ENCODE measurements at places on chromosomes 2 and 18. TPM values are rescaled to one million over a fixed set of nuclear protein-coding genes. Genes with fewer than 3 reads are reported as not detected.

- no peak for DNase-seq
- H3K27ac ChIP-seq = no peak overlapping the region
- no peaks in the 10 kb centered on the region for H3K27me3 ChIP-seq
- H3K4me3 ChIP-seq = no peak overlapping the region
- H3K4me1 ChIP-seq = no peaks in the 10 kb centered on the region
- no peaks in the 10 kb centered on the region for H3K36me3 ChIP-seq
These were observed 28.4 kb upstream of the KLHL14 start for GRCh38 chr18:32801228-32801627.

SIGLEC15 gene
- 0.92 TPM for total RNA-seq

LRP2 gene
- total RNA-seq = 0.26 TPM

DNA sequence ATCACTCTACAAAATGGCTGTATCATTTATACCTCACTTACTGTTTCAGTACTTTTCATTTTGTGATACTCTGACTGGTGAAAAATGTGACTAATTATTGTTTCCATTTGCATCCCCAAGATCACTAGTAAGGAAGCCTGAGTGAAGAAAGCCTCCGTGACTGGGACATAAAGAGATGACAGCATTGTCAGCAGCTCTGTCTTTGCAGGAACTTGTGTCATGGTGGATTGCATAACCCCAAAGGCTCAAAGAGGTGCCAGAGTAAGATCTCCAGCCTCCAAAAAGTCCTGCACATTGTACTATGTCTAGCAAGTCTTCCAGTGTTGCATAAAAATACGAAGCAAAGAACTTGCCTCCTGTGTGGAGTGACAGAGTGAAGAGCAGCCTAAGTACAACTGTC is 187.5 kb upstream of the CRIM1 start:
- no peak overlapping the region for H3K27ac ChIP-seq
- DNase-seq = no peak
- H3K4me1 ChIP-seq = no peaks in the 10 kb centered on the region
- no peak overlapping the region for H3K4me3 ChIP-seq
- H3K27me3 ChIP-seq = no peaks in the 10 kb centered on the region

DNA sequence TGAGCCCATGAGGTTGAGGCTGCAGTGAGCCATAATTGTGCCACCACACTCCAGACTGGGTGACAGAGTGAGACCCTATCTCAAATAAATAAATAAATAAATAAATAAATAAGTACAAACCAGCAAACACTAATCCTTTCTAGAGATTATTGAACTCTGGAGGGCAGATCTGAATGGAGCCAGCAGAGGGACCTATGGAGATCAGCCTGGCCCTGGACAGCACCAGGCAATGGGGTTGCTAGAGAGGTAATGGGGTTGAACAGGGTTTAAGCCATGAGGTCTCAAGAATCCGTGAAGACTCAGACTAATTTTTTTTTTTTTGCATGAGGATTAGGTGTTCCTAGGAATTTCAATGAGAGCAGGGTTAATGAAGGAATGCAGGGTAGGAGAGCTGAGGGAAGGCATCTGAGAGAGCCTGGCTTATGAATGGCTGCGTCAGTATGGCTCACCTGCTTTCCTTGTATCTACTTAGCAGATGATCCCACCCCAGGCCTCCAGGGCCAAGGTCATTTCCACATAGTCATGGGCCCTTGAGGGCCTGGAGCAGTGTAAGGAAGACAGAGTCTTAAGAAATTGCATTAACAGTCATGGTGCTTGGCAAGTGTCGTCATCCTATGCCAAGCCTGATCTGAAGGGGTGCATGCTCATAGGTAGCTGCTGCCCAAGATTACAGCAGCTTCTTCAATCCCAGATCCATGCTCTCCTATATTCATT is 34.6 kb upstream of the IL37 start:
- DNase-seq = no peak
- H3K36me3 ChIP-seq = no peaks in the 10 kb centered on the region
- no peak overlapping the region for H3K4me3 ChIP-seq
- no peak overlapping the region for H3K27ac ChIP-seq
- H3K27me3 ChIP-seq = no peaks in the 10 kb centered on the region

DNA sequence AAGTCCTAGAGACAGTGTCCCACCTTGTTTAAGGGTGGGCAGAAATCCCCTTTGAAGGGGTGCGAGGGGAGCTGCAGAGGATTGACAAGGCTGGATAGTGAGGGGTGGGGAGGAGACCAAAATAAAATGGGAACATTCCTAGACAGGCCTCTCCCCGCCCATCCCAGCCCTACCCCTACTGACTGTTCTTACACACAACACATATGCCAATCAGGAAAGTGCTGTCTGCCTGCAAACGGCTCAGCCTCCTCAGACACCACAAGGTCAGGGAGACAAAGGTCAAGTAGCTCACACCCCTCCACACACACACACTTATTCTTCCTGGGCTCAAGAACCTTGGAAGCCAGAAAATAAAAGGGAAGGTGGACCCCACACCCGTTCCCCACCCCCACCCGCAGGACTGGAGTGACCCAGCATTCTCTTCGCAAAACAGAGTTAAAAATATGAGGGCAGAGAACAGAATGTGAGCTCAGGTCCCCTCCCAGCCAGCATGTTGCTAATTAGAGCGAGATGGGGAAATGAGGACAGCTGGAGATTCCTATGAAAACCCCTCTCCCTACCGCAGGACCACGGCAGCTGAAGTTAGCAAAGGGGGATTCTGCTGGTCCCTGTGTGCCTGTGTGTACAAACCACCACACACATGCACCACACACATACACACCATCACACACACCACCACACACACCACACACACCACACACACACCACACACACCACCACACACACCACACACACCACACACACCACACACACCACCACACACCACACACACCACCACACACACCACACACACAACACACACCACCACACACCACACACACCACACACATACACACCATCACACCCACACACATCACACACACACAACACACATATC is 197.8 kb downstream of the TNS1 start:
- H3K27ac ChIP-seq = no peak overlapping the region
- peak; percentile 41 for DNase-seq
- H3K4me3 ChIP-seq = no peak overlapping the region
- H3K4me1 ChIP-seq = no peaks in the 10 kb centered on the region

MOGAT1 gene
- not detected for total RNA-seq

DNA sequence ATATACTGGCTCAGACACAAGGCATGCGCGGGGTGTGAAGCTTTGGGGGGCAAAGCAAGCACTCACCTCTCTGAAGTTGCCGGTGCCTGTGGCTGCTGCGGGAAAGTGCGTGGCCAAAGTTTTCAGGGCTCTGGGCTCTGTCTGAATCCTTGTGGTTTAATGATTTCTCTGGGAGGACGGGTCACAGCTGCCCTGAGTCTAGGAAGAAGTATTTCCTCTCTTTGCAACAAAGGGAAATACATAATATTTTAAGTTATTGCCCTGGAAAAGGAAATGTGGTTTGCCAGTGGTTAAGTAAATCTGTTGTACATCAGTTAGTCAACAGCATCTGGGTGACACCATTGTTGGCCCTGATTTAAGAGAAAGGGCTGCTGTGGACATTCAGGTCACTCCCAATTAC is 56.7 kb upstream of the ZDBF2 start:
- DNase-seq = no peak
- no peaks in the 10 kb centered on the region for H3K27me3 ChIP-seq
- no peaks in the 10 kb centered on the region for H3K36me3 ChIP-seq
- no peak overlapping the region for H3K27ac ChIP-seq

RTP5 gene
- not detected for total RNA-seq

DNA sequence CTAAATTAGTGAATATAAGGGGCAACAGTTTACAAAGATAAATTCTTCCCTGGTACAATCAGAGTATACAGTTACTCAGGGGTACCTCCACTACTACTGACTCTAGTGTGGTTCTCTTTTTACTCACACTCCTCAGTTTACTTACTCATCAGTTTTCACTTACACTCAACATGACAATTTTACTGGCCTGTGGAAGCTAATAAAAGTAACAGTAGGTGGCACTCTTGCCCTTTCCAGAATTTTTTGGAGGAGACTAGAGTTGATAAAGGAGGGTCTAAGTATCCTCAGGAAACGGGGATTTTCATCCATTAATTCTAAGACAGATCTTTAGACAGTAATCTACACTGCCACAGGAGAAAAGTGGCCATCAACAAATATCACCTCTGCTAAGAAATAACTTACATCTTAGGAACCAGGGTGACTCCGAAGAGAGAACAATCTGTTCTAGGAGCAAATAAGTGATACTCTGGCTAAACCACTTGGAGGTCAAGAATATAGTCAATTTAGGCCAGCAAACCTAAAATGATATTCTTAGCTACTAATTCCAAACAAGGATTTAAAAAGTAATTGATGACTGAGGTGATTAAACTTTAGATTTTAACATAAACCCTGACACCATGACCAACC is 61.3 kb downstream of the ATL2 start:
- peaks cover 55% of the 10 kb centered on the region for H3K36me3 ChIP-seq
- H3K27me3 ChIP-seq = no peaks in the 10 kb centered on the region
- no peak overlapping the region for H3K4me3 ChIP-seq

CXCR4 gene
- 3.6 TPM for total RNA-seq

DNA sequence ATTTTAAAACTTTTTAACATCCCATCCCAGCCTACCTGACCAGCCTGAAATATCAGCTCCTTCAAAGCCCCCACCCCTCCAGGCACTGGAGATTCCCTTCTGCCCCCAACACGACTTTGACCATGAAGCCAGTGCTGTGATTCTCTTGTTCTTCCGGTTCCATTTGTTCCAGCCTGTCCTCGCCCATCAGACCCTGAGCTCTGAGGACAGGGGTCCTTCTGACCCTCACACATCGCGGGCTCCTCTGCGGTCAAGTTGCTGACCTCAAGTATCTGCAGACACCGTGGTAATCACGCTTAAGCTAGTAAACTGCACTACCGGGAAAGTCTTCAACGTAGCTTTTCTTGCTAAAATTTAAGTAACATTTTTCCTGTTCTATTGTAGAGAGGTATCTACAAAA is 282.2 kb upstream of the SALL3 start:
- H3K27ac ChIP-seq = no peak overlapping the region
- no peaks in the 10 kb centered on the region for H3K4me1 ChIP-seq
- H3K36me3 ChIP-seq = no peaks in the 10 kb centered on the region
- DNase-seq = no peak

COL5A2 gene
- total RNA-seq = 92.2 TPM

SP140L gene
- total RNA-seq = 0.37 TPM

GRCh38 chr18:36623681-36624190 is 205.1 kb downstream of the TPGS2 start:
- H3K4me3 ChIP-seq = no peak overlapping the region
- no peak overlapping the region for H3K27ac ChIP-seq
- DNase-seq = no peak
- no peaks in the 10 kb centered on the region for H3K36me3 ChIP-seq

- H3K36me3 ChIP-seq = no peaks in the 10 kb centered on the region
- no peak for DNase-seq
- H3K27ac ChIP-seq = no peak overlapping the region
- no peak overlapping the region for H3K4me3 ChIP-seq
- H3K27me3 ChIP-seq = no peaks in the 10 kb centered on the region
These were observed 63.6 kb downstream of the VSNL1 start for GRCh38 chr2:17604050-17604449.

- no peak overlapping the region for H3K27ac ChIP-seq
- H3K4me1 ChIP-seq = no peaks in the 10 kb centered on the region
- no peaks in the 10 kb centered on the region for H3K27me3 ChIP-seq
- H3K4me3 ChIP-seq = no peak overlapping the region
- DNase-seq = peak; percentile 56
These were observed 72.3 kb downstream of the IL1R2 start for GRCh38 chr2:102063941-102064678.

MAPRE3 gene
- 9.0 TPM for total RNA-seq

DNA sequence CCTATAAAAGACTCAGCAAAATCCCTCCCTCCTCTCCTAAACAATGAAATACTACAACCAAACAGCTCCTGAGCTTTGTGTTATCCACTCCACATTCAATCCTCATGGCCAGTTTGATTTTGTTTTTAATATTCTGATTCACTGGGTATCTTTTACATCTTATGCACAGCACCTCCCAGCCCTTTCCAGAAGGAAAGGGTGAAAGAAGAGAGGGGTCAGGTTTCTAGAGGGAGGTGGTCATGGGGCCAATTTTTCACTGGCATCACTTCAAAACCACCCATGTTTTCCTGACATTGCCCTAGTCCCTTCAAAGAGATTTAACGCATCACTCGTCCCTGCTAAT is 315.6 kb downstream of the LPIN1 start:
- no peak for DNase-seq
- H3K4me3 ChIP-seq = no peak overlapping the region
- H3K27ac ChIP-seq = no peak overlapping the region

IL36RN gene
- not detected for total RNA-seq

- H3K27ac ChIP-seq = no peak overlapping the region
- H3K27me3 ChIP-seq = no peaks in the 10 kb centered on the region
- DNase-seq = no peak
- H3K4me3 ChIP-seq = no peak overlapping the region
- H3K4me1 ChIP-seq = no peaks in the 10 kb centered on the region
These were observed 168.5 kb upstream of the GLI2 start for GRCh38 chr2:120567128-120567527.

DQX1 gene
- total RNA-seq = 0.71 TPM

MOB1A gene
- total RNA-seq = 110 TPM

ACADL gene
- total RNA-seq = 0.15 TPM

OTOF gene
- not detected for total RNA-seq

ADCYAP1 gene
- not detected for total RNA-seq

ASIC4 gene
- 0.45 TPM for total RNA-seq

ANKRD62 gene
- not detected for total RNA-seq

- H3K4me1 ChIP-seq = peaks cover 16% of the 10 kb centered on the region
These were observed 78.3 kb downstream of the SH3BP4 start for GRCh38 chr2:235030126-235030525.

DNA sequence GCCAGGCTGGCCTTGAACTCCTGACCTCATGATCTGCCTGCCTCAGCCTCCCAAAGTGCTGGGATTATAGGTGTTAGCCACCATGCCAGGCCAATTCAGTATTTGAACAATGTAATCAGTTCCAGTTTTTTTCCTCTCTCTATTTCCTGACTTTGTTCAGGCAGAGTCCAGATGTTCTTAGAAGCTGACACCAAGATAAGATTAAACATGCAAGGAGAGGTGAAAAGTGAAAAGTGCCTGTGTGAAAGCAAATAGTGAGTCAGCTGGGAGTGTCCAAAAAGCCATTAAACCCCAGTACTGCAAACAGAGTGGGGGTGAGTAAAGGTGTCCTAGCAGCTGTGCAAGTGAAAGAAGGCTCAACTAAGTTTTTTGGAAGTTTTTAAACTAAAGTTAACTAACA is 231.5 kb downstream of the PTH2R start:
- DNase-seq = no peak
- no peaks in the 10 kb centered on the region for H3K4me1 ChIP-seq
- H3K36me3 ChIP-seq = no peaks in the 10 kb centered on the region
- H3K27ac ChIP-seq = no peak overlapping the region
- no peak overlapping the region for H3K4me3 ChIP-seq

DNA sequence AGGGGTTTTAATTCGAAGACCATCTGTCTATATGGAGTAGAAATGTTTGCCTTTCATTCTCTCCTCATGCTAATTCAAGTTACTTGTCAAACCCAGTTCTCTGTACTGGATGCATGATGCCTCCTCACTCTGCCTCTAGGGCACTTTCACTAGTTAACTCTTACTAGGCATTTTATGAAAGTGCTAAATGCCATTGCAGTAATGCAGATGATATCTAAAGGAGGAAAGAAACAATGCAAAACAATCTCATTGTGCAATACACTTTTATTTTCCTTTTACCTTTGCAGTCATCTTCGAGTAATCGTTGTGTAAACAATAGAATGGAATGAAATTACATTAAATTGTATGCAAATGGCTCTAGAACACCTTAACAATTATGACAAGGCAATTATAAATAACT is 293.6 kb downstream of the STK39 start:
- H3K4me1 ChIP-seq = no peaks in the 10 kb centered on the region
- H3K4me3 ChIP-seq = no peak overlapping the region
- H3K27me3 ChIP-seq = no peaks in the 10 kb centered on the region
- no peak for DNase-seq
- no peak overlapping the region for H3K27ac ChIP-seq

GRCh38 chr18:13680612-13681011 is 45.7 kb downstream of the FAM210A start:
- H3K27ac ChIP-seq = no peak overlapping the region
- H3K4me1 ChIP-seq = no peaks in the 10 kb centered on the region
- no peaks in the 10 kb centered on the region for H3K36me3 ChIP-seq
